ENCODE measurements at places on chromosomes 2 and 18.

GRCh38 chr2:126107883-126108282 is 548.1 kb upstream of the GYPC start:
- DNase-seq = no peak

DNA sequence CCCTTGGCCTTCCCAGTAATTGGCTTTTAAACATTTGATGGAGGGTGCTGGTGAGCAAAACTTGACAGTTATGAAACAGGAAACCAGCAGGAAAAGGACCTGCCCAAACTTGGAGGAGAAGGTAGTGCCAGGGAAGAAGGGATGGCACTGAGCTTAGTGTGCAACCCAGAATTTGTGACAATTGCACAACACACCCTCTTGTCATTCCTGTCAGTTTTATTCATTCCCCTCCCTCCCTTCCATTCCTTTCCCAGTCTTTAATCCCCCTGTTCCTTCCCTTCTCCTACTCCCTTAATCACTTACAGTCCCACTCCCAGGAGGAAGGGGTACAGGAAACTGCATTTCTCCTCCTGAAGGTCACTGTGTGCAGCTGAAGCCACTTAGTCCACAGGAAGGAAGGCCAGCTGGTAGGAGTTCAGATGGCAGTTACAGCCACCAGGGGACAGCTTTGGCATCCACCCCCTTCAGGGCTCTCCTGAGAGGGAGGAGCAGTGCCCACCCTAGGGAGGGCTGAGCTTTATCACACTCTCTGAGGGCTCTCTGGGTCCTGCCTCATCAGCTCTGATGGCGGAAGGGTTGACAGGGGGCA is 24.0 kb upstream of the SIGLEC15 start:
- DNase-seq = no peak

DNA sequence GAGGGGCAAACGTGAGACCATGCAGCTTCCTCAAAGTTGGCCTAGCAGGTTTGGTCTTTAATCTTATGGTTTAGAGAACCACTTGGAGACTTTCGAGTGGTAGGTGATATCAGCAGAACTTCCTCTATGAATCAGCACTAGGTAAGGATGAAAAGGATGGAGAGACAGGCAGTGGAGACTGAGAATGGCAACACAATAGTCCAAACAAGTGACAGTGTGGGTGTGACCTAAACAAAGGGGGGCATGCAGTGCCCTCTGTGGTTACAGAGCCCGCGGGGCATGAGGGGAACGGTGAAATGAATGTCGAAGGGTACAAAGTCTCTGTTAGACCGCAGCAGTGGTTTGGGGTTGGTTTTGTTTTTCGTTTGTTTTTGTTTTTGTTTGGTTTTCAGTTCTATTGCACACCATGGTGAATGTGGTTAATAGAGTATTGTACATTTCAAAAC is 143.9 kb downstream of the L3MBTL4 start:
- no peak for DNase-seq

GRCh38 chr2:172834881-172835280 is 99.2 kb downstream of the RAPGEF4 start:
- DNase-seq = no peak

DNA sequence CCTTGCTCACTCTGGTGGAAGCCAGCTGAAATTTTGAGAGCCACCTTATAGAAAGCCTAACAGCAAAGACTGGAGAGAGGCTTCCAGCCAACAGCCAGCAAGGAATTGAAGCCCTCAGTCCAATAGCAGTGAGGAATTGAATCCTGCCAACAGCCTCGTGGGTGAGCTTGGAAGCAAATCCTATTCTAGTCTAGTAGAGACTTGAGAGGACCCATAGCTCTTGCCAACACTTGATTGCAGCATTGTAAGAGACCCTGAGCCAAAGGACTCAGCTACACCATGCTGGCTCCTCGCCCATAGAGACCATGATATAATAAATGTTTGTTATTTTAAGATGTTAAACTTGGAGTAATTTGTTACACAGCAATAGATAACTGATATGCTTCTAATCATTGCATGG is 403.0 kb upstream of the TNP1 start:
- no peak for DNase-seq

DNA sequence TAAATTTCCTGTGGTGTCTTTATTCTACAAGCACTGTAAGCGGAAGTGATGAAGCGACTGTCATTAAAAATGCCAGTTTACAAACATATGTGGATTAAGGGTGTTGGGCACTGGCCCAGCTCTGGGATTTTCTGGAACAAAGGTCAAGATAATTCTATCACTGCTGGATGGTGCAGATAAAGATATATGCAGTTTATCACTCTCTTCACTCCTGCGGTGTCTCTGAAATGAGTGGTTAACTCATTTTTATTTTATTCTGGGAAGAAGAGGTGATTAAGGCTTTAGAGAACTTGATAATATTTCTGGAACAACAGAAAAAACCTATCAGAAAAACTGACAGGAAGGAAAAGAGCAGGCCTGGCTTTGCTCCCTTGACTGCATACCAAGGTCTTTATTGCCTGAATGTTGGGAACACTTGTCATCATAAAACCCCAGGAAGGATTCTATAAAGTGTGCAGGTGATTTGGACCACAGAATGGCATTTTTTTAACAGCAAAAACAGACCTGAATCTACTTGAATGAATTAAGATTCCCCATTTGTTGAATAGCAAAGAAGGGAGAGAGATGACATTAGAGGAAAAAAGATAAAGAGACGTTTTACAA is 32.4 kb downstream of the ABCB11 start:
- no peak for DNase-seq

DNA sequence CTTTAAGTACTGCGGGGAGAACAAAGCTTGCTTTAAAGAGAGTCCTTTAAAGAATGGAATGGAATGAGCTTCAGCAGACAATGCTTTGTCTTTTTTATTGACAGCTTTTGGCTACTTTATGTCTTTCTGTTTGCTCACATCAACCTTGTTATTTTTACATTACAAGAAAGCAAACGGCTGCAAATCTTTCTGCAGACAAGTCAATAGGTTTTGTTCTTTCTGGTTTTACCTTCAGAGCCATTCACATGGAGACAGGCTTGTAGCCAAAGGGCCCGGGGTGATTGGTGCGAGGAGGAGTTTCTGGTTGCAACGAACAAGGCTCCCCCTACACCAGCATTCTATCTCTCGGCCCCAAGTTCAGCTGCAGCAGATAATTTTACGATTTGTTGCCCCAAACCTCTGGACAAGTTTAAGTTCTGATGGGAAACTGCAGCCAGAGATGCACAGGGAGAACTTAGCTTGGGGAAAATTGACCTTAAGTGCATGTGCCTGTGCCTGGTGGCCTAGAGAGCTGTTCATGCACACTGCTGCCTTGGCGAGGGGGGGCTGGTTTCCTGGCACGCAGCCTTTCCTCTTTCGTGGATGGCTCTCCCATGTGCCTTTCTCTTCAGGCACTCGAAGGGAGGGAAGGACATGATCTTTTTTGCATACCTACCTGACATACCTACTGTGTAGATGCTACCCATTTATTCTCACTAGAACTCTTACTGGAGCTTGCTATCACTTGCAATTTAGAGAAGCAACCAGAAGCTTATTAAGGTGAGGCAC is 543.2 kb downstream of the DCDC2C start:
- DNase-seq = no peak

DNA sequence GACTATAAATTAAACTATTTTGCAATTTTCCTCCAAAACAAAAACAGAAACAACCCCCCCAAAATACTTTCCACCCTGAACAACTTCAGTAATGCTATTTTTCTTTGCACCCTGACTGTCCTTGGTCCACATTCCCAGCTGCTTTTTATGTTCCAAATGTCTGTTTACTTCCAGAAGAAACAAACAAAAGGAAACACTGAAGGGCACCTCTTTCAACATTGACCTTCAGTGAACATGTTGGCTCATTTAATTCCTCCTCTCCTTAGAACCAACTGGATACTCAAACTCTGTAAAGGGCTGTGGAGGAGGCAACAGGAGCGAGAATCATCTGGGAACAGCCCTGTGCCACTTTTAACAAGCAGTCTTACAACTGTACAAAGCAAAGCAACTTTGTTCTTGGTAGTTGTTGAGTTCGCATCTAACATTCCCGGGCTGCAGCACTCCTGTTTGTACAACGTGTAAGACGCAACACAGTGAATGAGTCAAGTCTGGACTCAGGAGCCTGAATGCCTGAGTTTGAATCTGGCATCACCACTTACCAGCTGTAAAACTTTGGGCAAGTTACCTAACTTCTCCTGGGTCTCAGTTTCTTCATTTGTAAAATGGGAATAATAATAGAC is 111.4 kb upstream of the GATA6 start:
- no peak for DNase-seq

- no peak for DNase-seq
These were observed 23.3 kb upstream of the APOB start for GRCh38 chr2:21067125-21067524.

GRCh38 chr2:56985609-56986008 is 801.8 kb downstream of the CCDC85A start:
- no peak for DNase-seq

DNA sequence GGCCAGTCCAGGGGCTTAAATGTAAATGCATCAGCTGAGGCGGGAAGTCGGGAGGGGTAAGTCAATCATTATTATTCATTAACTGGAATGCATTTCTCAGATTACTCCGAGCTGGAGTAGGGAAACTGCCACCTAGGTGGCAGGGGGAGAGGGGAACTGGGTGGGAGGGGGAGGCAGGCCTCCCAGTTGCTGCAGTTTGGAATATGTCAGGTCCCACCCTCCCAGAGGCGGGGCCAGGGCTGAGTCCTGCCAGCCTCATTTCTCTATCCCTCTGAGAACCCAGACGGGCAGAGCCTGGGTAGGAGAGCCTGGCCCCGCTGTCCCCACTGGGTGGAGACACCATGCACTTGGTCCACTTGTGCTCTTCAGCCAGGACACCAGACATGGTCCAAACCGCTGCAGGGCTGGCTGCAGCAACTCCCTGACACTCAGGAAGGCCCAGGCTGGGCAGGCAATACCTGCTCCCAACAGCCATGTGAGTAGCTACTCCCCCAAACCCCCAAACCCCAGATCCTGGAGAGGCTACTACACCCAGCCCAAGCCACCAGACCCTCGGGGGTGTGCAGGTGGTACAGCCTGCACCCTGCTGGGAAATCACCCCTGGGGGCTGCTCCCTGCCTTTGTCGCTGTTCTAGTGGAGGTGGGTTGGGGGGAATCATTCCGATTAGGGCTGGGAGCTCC is at the start of gene GPBAR1:
TSS of gene GPBAR1 (plus strand) at position 274 of the 681 bp plus-strand sequence. CDS start 1,710 bp downstream, outside the sequence.
- no peak for DNase-seq

GRCh38 chr2:101578671-101579070 is 103.8 kb upstream of the RFX8 start:
- no peak for DNase-seq

DNA sequence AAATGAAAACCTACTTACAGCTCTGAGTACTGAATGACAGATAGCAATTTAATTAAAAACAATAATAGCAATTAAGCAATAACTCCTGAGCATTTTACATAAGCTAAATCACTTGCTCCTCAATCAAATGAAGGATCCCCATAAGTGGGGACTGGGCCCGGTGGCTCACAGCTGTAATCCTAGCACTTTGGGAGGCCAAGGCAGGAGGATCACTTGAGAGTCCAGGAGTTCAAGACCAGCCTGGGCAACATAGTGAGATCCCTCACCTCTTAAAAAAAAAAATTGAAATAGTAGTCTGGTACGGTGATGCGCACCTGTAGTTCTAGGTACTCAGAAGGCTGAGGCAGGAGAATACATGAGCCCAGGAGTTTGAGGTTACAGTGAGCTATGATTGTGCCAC is 13.4 kb downstream of the STAM2 start:
- DNase-seq = no peak

DNA sequence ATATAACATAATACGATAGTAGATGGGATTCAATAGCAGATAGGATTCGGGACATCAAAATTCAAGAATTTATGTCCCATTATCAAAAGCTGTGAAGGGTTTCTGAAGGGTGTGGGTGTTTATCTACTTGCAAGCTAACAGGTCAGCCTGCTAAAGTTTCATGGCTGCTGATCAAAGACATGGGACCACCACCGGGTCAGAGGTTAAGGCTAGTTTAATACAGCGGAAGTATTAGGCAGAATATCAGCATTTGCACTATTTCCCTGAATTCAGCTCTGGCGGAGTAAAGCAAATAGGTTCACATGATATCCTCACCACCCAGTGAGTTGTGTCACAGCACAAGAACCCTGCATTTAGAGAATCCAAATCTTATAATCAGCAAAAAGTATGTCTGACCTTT is 82.5 kb downstream of the DSEL start:
- DNase-seq = no peak

- no peak for DNase-seq
These were observed 763.1 kb downstream of the BCL11A start for GRCh38 chr2:59790186-59791003.

GRCh38 chr2:226733189-226733858 is 66.3 kb downstream of the IRS1 start:
- DNase-seq = no peak

DNA sequence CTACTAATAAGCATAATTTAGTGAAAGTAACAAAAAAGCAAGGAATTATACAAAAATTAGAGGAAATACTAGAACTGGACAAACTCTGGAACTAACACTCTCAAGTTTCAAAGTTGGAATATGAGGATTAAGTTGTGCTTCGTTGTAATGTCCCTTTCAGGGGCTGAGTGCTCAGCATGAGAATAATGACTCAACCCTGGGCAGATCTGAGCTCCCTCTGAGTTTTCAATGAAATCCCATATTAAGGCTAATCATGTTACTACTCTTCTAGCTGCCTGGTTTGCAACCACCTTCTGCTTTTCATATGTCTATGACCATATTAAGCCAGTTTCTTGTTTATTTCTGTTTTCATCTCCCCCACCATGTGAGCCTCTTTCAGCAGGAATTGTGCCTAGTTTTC is 274.9 kb upstream of the LRRTM4 start:
- no peak for DNase-seq

DNA sequence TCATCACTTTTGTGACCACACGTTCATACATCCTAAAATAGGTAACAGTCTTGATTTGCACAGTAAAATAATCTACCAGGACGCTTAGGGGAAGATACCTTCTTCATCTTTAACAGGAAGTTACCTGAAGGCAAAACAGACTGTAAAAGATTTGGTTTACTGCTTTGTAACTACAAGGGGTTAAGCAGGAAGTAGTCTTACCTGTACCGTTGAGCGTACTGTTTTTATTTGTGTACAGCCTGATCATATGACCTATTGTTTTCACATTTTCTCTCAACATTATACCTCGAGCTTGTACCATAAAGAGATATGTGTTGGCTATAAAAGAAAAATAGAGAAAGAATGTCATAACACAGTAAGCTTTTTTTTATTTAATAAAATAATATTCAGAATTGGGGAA is 18.3 kb downstream of the B4GALT6 start:
- DNase-seq = no peak

- DNase-seq = no peak
These were observed 25.2 kb upstream of the CTLA4 start for GRCh38 chr2:203842373-203842772.

GRCh38 chr18:51076503-51076902 is 46.5 kb downstream of the SMAD4 start:
- no peak for DNase-seq

DNA sequence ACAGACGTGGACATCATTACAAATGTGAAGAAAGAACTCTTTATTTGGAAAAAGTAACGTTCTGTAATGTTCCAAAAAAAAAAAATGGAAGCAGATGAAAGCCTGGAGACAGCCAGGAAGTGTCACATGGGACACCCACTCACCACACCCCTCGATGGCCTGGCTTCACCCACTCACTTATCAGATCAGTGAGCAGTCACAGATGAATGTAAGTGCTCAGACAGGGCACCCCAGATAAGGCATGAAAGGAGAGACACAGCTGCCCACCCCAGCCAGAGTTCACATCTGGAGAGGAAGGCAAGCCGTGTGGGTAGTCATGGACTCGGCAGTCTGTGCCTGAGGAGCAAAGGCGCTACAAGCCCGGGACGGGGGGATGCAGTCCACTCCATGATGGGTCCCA is 105.2 kb downstream of the SEPTIN10 start:
- DNase-seq = no peak

All from kidney glomerular epithelial cell (primary cell).